ENCODE measurements at places on chromosomes 3 and 15.

DNA sequence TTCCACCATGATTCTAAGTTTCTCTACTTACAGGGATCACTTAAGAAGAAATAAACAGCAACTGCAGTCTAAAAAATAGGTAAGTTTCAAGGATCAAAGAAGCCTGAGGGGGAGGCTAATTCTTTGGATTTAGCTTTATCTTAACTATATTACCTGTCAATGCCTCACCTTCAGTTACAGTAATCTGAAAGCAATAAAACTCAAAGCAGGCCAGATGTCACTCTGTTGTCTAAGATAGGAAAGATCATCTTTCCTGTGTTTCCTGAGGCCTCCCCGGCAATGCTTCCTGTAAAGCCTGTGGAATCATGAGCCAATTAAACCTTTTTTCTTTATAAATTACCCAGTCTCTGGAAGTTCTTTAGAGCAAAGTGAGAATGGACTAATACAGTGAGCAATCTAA, 60.2 kb downstream of the NPTN start:
- no peak for DNase-seq

DNA sequence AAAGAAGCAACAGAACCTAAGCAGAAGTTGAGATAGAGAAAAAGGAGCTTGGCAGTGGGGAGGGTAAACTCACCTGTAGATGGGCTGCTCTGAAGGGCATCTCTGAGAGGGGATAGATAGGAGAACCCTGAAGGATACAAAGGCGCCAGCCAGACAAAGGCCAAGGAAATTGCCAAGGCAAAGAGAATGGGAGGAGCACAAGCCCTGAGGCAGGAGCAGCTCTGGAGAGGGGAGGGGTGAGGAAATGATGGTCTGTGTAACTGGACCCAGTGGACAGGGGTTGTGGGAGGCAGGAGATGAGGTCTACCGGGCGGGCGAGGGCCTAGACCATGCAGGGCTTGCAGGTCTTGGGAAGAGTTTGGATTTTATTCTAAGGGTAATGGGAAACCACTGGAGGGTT, 2.3 kb upstream of the PDIA5 start:
- no peak for DNase-seq

DNA sequence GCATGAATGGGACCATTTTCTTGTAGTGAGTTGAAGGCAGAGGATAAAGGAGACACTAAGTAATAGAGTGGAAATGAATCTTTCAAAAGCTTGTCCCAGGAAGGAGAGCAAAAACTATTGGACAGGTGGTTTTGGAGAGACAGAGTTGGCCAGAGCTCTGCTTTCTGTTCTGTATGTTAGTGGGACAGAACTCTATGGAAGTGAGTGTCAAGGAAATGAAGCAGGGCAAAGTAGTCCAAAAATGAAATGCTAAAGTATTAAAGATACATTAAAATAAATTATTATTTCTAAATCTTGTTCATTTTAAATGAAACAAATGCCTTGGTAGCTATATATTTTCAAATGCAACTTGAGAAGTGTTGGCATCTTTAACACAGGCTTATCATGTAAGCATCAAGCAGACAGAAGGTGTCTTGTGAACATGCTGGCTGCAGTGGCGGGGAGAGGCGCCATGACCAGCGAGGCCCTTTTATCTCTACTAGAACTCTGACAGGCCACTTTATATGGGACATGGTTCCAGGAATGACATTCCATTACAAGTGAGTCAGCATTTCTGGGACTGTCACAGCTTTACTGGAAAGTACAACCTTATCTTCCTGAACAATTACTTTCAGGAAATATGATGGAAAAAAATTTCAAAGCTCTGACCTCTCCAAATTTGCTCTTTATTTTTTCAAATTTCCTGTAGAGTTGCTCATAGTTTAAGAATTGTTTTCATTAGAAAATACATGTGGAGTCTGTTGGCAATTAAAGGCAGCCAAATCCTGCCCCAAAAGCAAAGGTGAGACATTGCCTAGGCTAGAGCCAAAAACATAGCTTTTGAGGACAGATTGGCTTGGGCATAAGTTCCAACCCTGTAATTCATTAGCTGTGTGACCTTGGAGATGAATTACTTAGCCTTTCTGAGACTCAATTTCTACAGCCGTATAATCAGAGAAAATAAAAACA, 106.5 kb downstream of the ECT2 start:
- no peak for DNase-seq

DNA sequence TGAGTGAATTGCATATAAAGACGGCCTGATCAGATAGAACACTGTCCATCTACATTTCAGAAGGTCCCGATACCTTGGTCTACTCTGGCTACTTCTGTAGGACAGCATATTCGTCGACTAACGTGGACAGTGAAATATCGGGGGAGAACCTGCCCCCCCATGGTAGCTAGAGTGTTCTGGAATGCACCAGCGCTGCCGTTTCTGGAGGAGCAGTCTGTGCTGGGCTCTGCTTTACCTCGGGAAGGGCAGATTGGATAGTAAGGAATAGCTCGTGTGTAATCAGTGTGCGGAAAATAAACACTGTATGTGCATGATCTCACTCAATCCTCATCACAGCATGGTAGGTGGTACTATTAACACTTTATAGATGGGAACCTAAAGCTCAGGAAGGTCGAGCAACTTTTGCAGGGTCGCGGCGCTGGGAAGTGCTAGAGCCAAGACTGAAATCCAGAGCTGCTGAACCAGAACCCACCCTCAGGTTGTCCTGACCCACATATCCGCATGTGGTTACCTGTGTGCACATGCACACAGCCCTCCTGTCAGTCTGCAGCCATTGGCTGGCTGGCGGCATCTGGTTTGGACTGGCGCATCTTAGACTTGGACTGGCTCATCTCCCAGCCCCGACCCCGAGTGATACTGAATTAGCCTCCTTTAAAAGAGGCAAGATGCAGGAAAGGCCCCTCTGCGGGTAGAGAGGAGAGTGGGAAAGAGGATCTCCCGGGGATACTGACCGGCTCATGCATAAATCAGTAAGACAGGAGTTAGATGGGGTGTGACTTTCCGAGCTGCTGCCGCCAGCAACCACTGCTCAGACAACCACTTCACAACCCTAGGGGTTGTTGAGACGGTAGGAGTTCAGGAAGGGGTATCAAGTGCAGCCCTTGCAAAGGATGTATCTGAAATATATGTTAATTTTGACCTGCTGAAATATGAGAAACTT, 155.0 kb upstream of the BHLHE40 start:
- no peak for DNase-seq

- DNase-seq, result no peak
Measured at GRCh38 chr3:49566312-49566711, 12.0 kb downstream of the BSN start.

GRCh38 chr3:159884661-159885402, 103.8 kb upstream of the IL12A start:
- DNase-seq, result no peak

DNA sequence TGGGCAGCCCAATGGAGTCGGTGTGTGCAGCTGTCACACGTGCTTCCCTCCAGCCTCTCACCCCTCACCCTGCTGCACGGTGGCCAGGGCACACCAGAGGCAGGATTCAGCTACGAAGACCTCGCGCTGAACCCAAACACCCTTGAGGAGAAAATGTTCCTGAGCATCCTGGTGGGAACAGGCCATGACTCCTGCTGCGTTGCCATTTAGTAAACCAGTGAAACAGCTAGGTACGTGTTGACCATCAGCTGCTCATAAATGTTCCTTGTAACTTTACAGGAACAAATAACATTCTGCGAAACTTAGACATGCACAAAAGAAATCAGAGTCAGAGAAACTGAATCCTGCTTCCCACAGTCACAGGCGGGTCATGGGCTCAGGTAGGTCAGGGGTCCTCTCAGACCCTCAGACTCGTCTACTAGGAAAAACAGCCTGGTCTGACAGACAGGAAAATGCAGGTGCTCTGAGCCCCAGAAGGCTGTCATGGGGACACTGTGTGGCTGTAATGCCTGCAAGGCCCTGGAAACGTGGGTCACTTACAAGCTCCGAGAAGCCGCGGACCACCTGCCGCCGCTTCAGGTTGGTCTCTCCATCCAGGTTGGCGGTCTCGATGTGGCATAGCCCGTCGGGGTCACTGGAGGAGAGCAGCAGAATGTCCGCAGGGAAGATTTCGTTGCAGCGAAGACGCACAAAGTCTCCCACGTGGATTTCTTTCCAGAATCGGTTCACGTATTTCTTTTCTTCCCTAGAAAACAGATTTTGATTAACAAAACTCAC, 82.5 kb downstream of the ATP10A start:
- no peak for DNase-seq

Data from NCI-H187 treated with DMSO at 0.1 percent for 48 hours (cell line).